CD4-positive, alpha-beta T cell treated with Interleukin-17A for 4 hours (primary cell): ENCODE measurements at places on chromosomes 2 and 18.

DNA sequence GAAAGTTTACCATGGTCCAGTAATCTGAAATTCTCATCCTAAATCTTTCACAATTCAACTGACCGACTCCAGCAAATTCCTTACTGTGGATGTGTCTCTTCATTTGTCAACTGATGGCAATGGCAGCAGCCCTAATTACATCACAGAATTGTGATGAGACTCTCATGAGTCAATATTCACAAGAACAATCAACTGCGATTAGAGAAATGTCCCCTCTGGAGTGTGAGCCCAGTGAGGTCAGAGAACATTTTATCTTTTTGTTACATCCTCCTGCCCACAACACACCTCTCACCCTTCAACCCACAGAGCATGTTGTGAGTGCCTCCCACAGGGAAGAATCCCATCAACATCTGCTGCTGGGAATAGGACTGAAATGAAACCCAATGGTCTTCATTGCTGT, 73.6 kb downstream of the CD226 start:
- DNase-seq = no peak

DNA sequence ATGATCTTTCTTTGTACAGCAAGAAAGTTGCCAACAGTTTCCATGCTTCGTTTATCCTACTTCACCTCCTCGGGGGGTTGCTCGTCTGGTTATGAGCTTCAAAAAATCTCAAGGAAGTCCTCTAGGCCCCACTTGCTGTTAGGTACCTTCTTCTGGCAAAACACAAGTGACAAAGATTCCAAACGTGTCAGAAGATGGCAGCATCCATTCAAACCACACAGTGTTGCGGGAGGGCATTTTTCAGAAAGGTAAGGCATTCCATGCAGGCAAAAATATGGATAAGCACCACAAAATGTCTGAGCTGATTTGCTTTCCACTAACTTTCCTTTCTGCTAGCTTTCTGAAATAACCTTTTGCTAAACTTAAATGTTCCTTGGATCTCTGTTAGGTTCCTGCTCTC, 13.2 kb upstream of the OR6B3 start:
- no peak for DNase-seq

DNA sequence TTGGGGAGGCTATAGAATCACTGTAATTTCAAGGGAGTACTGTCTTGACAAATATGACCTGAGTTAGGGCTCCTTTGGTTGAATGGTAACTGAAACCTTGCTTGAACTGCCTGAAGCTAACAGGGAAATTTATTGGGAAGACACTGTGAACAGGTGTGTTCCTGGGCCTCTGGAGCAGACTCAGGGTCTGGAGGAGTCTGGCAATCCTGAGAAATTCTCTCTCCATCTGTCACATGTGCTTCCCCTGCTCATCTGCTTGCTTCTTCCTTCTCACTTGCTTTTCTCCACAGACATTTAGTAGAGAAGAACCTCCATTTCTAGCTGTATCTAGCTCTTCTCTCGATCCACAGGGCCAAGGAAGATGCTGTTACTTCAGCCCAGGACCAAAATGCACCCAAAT, 476.5 kb downstream of the LRP1B start:
- no peak for DNase-seq

DNA sequence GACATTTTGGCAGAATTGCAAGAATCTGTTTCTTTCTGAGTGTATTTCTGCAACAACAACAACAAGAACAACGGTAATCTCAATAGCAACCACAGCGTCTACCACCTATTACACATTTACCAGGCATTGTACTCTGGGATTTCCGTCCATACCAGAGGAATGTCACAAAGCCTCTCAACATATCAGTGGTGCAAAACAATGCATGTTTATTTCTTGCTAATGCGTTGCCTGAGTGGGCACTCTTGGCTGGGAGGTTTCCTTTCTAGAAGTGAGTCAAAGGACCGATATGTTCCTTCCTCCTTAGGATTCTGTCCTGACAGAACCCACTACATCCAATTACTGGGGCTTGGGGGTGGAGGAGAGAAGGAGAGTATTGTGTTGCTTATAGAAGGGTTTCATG, 585.6 kb downstream of the TSN start:
- no peak for DNase-seq

GRCh38 chr2:211800001-211800400, 738.6 kb downstream of the ERBB4 start:
- DNase-seq = no peak

GRCh38 chr18:62944454-62944853, 229.1 kb downstream of the PHLPP1 start:
- DNase-seq = no peak

DNA sequence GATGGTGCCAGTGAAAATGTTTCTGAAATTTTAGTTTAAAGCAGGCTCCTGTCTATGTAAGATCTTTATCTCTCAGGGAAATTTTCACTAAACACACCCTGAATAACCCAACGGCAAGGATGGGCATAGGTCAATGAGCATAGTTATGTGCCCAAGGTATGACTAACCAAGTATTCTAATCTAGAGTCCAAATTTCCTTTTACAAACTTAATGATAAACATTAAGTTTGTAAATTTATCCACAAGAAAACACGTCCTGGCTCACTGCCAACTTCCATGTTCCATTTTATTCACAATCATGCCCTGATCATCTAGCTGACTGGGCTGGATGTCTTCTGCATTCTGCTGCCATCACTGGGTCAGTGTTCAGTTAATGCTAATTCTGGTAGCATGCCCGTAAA, 151.2 kb downstream of the SRBD1 start:
- no peak for DNase-seq

- no peak for DNase-seq
Measured at GRCh38 chr2:143873886-143874285, 646.0 kb downstream of the ZEB2 start.

GRCh38 chr2:155630760-155631159, 701.8 kb downstream of the NR4A2 start:
- DNase-seq = no peak

- DNase-seq = no peak
Measured at GRCh38 chr18:10057894-10058791, 144.3 kb downstream of the VAPA start.

- DNase-seq = peak; percentile 65
Measured at GRCh38 chr2:199739413-199740110, 111.4 kb downstream of the FTCDNL1 start.

DNA sequence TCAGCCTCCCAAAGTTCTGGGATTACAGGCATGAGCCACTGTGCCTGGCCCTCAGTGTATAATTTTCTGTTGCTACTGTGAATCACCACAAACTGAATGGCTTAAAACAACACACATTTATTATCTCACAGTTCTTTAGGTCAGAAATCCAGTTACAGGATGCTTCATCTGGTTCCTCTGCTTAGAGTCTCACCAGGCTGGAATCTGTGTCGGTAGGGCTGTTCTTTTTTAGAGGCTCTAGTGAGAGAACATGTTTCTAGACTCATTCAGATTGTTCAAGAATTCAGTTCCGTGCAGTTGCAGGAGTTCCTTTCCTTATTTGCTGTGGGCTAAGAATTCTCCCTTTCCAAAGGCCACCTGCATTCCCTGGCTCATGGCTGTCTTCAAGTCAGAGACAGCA, 22.2 kb downstream of the CCDC121 start:
- no peak for DNase-seq
